ENCODE measurements at places on chromosomes 7 and 10.

- no peak for DNase-seq
Observed at GRCh38 chr7:128997181-128997580, 57.7 kb downstream of the TNPO3 start.

GRCh38 chr10:29426420-29426819 is 137.6 kb downstream of the LYZL1 start:
- no peak for DNase-seq

DNA sequence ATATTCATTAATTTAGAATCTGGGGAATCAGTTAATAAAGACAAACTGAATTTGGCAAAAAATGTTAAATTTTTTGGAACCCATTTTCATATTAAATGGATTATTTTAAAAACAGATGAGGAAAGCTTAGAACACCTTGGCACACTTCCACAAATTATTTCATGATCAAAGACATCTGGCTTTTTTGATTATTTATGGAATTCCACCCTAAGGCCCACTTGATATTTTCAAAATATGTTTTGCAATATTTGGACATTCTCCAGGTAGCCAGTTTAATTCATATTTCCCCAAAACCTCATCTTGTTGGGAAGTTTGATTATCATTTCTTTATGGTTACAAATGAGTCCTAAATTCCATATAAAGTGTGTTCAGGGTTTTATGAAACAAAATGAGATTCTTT is 129.9 kb downstream of the DOCK4 start:
- no peak for DNase-seq

- no peak for DNase-seq
Observed at GRCh38 chr10:120606051-120606764, 149.2 kb downstream of the PLPP4 start.

- no peak for DNase-seq
Observed at GRCh38 chr7:22387583-22387982, 30.6 kb upstream of the RAPGEF5 start.

DNA sequence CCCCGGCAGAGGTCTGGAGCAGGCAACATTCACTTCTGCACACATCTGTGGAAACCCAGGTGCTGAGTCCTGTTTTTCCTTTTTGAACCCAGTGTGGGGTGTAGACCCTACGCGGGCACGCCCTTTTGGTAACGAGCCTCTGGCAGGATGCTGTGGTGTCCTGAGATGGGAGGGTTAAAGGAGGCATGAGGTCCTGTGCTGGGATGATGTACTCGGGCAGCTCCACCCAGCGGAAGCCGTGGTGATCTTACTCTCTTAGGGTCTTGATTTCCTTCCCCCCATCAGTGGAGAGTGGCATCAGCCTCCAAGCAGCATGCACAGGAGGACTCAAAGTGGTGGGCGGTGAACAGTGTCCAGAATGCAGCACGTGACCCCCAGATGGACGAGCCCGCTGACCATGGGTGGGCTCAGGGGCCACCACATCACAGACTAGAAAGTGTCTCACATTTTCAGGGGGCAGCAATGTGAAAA is 148.6 kb downstream of the DNAJB6 start:
- DNase-seq: no peak

DNA sequence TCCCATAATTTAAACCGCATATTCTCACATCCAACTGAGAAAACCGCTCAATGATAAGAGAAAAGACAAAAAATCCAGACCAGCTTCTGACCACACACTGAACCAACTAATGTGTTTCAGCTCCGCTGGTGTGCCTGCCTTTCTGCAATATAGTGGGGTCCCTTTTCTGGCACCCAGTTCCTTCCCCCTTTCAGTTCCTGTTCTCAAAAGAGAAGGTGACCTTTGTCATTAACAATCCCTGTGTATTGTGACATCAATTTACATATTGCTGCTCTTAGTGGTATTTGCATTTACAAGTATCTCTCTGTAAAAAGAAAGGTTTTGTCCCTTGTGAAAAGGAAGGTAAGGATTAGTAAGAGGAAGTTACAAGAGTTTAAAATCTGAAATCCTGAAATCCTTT is 1.4 kb downstream of the PPP1R17 start:
- DNase-seq: no peak

GRCh38 chr7:31443457-31443856 is 70.4 kb upstream of the ITPRID1 start:
- DNase-seq: peak; percentile 50

Data from NCI-H2029 (cell line).